Hippocampal formation (tissue), 2 donors: ENCODE measurements at places on chromosomes 12 and 14.

DNA sequence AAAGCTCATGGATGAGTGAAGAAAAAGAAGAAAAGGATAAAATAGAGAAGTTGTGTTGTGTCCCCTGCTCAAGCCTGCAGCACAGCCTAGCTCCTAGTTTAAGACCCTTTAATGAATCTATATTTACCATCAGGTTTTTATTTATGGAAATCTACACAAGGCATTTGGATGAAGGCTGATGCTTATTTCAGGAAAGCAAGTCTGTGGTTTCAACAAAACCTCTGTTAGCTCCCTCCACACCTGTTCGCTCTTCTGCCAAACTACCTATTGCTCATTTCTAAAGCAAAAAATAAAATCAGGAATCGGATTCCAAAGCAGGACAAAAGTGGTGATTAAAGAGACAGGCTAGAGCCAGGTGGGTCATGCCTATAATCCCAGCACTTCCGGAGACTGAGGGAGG, 18.9 kb upstream of the MAP3K9 start:
- no peak for DNase-seq

GRCh38 chr12:31819427-31819826, 90.6 kb upstream of the AMN1 start:
- DNase-seq = no peak

DNA sequence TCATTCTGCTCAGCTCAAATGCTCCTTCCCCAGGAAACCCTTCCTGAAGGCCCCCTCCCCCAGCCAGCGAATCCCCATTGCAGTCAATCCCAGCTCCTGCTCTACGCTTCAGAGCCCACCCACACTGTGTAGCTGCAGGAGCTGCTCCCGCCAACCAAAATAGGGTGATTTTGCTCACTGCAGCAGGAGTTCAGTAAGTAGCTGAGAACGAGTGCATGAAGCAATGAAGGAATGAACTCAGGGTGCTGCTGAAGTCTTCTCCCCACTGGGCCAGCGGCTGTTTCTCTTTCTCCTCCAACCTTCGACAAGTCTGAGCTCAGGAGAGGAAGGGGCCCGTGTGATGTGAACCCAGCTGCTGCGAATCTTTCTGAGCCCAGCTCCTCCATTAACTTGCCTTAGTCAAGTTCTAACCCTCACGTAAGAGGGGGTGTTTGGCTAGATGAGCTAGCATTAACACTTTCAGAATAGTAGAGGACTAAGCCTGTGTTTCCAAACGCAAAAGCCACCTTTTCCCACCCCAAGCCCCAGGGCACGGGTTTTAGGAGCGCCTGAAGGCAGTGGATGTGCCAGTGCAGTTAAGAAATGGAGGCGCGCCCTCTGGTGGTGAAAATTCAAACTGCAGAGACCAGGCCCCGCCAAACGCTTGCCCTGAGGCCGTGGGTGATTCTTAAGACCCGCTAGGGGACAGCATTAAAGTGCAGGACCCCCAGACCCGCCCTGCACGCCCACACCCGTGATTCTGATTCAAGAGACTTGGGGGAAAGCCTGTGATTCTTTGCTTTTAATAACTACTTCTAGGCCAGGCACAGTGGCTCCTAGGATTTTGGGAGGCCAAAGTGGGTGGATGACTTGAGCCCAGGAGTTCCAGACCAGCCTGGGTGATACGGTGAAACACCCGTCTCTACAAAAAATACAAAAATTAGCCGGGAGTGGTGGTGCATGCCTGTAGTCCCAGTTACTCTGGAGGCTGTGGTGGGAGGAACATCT, 11.9 kb upstream of the SERPINA4 start:
- DNase-seq = peak; percentile 44

- peak; percentile 68 for DNase-seq
These were observed 4.1 kb upstream of the CCND2 start for GRCh38 chr12:4269279-4269991.

- DNase-seq = no peak
These were observed 7.8 kb upstream of the VDR start for GRCh38 chr12:47912556-47912955.

DNA sequence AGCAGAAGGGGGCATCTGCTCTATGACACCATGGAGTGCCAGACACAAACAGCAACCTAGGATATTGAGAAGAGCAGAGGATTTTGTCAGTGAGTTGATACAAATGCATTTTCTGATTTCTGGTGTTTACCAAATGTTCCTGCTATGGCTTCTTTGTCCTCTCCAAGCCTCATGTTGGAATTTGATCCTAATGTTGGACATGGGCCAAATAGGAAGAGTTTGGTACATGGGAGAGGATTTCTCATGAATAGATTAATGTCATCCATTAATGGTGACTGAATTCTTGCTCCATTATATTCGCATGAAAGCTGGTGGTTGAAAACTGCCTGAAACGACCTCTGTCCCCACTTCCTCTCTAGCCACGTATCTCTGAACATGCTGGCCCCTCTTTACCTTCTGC, 1002.2 kb upstream of the FLRT2 start:
- no peak for DNase-seq
